ENCODE measurements at places on chromosomes 11 and 22.

DNA sequence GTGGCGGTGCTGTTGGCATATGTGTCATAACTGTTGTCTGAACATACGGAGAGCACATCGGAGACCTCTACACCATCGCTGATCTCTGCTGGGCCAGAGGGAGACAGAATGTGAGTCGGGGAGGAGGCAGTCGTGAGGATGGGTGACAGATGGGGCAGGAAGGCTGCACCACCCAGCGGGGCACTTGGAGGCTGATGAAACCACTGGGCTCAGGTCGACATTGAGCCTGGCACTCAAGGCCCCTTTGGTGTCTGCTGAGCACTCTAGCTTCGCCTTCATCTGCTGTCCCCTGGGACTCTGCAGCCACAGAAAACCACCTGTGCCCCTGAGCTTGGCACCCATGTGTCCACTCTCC is 2.5 kb upstream of the KLHL35 start:
- DNase-seq = no peak

DNA sequence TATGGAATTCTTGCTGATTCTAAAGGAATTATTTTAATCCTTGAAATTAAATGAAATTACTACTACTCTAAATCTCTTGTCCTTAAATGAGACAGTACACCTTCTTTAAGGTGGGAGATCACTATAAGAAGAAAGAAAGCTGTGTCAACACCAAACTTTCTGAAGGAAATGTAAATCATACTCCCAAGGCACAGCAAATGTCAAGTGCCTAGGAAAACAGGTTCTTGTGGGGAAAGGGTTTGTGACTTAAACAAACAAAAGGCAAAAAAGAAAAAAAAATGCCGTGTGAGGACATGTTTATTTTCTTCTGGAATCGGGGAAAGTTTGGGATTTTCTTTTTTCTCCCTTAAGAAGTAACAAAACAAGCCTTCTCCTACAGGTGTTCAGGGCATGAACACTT is 745.1 kb downstream of the DLG2 start:
- DNase-seq = no peak

DNA sequence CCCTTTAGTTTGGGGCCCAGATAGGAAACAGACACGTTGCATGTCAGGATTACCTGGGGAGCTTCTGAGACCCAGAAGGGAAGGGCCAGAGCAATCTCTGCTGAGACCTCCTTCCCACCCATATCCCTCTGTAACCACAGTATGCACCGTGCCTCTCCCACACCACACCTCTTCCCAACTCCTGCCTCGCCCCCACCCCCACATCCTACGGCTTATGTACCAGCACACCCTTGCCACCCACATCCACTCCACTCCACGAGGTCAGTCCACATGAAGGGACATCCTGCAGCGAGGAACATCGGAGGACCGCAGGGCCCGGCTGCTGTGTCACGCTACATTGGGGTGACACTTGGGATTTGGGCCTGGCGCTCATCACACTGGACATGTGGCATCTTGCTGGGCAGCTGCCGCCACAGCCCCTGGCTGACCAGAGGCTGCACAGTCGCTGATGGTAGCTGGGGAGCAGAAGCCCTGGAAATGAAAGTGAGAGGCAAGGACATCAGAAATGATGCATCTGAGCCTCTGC is 118.3 kb upstream of the LMO1 start:
- no peak for DNase-seq

DNA sequence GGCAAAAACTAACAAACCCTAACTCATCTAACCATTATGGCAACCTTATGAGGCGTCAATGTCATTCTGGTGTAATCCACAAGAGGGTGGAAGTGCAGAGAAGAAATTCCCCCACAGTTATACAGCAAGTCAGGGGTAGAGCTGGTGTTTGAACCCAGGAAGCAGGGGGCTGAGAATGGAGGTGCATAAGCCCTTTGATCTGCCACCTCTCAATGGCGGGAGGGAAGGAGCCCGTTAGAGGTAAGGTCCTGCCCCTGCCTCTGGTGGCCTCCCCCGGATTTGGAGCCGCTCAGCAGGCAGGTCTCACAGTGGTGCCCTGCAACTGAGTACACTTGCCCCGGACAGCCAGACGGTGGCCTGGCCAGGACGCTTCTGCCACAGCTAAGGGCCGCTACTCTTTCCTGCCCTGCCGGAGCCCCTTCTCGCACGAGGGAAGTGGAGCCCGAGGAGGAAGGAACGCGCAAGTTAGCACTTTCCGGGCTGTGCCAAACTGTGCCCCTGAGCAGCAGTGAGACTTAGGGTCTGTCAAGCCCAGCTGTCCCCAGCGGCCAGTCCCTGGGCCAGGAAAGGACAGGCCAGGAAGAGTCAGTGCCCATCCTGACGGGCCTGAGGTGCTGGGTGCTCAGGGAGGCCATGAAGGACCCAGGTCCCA is 1.1 kb downstream of the FXYD2 start:
- peak; percentile 21 for DNase-seq

GRCh38 chr11:115645631-115646317 is 141.6 kb upstream of the CADM1 start:
- DNase-seq = no peak

DNA sequence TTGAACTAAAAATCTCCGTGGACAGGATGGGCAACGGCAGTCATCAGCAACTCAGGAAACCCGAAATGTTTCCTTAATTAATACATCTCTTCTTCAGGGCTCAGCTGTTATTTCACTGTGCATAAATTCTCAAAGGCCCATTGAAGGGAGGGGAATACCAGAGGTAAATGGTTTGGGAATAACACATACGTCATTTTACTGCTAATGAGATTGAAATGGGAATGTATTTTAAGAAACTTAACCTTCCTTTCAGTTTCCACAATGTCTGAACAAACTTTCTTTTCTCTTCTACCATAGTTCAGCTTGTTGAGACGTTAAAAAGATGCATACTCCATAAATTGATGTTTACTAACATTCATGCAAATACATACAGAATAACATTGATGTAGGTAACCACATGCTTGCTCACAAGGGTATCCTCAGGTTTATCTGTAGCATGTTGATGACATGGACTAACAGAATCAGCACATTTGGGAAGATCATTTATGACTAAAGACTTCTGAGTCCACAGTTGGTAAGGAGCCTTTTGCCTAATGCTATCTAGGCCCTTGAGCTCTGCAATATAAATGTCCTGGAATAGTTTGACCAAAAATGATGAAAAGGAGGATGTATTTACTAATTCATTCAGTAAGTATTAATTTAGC is 7.7 kb upstream of the PRRG4 start:
- no peak for DNase-seq

- no peak for DNase-seq
Observed at GRCh38 chr11:129023968-129024676, 81.5 kb upstream of the TP53AIP1 start.

DNA sequence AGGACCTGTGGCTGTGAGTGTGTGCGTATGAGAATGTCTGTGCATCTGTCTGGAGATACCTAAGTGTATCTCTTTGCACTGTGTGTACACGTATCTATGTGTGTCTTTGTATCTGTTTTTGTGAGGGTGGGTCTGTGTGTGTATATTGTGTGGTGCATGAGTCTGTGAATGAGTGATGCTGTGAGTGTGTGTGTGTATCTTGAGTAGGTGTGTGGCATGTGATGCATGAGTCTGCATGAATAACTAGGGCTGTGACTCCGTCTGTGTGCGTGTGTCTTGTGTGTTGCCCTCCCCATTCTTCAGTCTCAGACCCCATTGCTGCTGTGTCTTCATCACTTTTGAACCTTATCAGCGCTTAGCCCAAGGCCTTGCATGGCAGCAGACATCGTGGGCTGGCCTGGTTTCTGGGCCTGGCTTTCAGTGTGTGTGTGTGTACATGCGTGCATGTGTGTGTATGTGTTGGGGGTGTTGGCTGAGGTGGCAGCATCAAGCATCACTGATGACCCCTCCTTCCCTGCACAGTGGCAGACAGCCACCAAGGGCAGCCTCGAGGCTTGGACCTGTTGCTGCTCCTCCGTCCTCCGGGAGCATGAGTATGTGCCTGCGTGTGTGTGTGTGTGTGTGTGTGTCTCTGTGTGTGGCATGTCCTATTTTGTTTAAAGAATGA is 1.4 kb downstream of the SGSM1 start:
- DNase-seq = no peak

Measured in OCI-LY7 (cell line).